ENCODE measurements at places on chromosomes 1 and 21.

GRCh38 chr1:15151377-15151806, 2.2 kb upstream of the TMEM51 start:
- no peak for DNase-seq

- DNase-seq = no peak
These were observed 20.9 kb downstream of the MCOLN3 start for GRCh38 chr1:85027242-85027983.

DNA sequence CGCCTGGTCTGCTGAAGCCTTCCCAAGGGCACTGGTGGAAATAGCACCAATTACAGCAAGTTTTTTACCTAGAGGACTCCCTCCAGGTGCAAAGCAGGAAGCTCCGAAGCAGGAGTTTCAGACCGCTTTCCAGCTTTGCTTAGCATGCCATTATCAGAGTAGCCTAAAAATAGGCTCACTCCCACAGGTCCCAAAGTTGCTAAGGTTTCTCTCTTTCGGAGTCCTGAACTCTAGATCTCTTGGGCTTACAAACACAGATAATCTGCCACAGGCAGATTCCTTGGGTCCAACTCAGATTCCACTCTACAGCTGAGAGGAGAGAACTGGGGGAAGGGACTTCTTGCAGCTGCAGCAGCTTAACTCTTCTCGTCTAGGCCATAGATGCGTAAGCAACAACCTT, 22.5 kb downstream of the ZMYND12 start:
- DNase-seq = no peak

DNA sequence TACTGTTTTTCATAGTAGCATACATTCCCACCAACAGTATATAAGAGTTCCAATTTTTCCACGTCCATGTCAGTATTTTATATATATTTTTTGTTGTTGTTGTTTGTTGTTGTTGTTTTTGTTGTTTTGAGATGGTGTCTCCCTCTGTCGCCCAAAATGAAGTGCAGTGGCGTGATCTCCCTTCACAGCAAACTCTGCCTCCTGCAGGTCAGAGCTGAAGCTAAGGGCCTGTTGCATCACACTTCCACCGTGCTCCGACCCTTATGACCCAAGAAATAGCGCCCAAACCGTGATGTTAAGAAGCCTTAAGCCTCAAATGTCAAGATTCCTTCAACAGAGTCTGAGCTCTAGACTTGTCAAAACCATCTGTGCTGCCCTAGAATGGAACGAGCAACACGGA, 2032.3 kb downstream of the MRPL39 start:
- no peak for DNase-seq

DNA sequence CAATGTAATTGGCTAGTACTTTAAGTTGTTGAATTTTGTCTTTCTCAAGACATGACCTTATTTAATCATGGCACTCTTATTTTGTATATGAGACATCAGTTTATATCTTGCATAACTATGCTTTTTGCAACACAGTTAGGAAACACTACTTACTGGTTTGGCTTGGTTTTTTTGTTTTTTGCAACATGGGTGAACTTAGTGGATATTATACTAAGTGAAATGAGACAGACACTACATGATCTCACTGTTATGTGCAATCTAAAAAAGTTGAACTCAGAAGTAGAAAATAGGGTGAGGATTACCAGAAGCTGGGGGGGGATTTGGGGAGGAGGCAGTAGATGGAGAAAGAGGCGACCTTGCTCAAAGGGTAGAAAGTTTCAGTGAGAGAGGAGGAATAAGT, 132.1 kb downstream of the PLA2G4A start:
- DNase-seq = no peak

DNA sequence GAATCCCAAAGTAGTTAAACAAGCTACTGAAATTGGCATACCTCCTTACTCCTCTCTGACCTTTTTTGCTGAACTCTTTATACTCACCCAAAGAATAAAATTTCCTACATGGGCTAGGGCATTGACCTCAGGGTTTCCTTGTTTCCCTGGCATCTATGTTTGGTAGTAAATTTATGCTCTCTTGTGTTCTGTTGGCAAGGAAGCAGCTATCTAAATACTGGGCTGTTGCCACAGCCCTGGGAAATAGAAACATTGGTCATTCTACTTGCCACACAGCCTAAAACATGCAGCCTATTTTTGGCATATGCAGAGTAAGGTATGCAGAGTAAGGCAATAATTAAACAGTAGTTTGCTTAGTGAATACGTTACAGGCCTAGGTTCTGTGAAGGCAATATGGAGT, 351.4 kb downstream of the HLX start:
- no peak for DNase-seq

DNA sequence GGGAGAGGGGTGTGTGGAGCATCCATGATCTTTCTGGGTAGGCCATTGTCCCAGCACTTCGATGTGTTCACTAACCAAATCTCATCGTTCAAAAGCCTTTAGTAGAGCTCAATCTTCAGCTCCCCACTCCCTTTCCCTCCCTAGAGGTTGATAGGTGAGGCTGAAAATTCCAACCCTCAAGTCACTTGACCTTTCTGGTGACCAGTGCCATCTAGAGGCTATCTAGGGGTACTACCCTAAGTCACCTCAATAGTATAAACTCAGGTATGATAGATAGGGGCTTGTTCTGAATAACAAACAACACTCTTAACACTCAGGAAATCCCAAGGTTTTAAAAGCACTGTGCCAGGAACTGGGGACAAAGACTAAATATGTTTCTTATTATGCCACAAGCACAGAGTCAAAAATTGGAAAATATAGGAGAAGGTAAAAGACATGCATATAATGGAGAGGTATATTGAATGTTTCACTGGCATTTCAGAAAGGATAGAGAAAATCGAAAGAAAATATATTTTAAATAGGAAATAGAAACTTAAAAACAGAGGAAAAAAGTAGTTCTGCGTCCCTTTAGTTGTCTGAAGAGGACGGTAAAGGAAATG, 42.9 kb upstream of the CD53 start:
- peak; percentile 21 for DNase-seq

GRCh38 chr1:25754470-25755181, 45.4 kb upstream of the SELENON start:
- no peak for DNase-seq

GRCh38 chr1:182083851-182084486, 22.5 kb upstream of the ZNF648 start:
- DNase-seq = no peak

DNA sequence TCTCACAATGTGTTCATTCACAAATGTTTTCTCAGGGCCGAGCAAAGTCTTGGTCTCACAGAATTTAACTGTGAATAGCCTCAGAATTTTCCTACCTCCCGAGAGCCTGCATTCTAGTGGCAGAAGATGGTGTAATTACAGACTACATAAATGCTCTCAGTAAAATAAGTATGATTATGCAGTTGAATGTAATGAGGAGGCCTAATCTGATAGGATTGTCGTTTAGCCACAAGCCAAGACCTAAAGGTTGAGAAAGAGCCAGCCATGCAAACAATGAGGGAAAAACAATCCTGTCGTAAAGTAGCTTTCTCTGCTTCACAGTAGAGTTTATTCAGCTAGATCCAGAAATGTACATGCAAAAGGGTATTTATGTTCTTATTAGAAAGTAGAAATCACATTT, 607.8 kb upstream of the B3GALT2 start:
- DNase-seq = no peak

Data from GM19239 (cell line).